ENCODE measurements at places on chromosomes 5 and 9.

- no peak for DNase-seq
Measured at GRCh38 chr5:93611976-93612854, 29.2 kb downstream of the NR2F1 start.

GRCh38 chr5:133396187-133396741, 216.1 kb downstream of the FSTL4 start:
- DNase-seq = no peak

DNA sequence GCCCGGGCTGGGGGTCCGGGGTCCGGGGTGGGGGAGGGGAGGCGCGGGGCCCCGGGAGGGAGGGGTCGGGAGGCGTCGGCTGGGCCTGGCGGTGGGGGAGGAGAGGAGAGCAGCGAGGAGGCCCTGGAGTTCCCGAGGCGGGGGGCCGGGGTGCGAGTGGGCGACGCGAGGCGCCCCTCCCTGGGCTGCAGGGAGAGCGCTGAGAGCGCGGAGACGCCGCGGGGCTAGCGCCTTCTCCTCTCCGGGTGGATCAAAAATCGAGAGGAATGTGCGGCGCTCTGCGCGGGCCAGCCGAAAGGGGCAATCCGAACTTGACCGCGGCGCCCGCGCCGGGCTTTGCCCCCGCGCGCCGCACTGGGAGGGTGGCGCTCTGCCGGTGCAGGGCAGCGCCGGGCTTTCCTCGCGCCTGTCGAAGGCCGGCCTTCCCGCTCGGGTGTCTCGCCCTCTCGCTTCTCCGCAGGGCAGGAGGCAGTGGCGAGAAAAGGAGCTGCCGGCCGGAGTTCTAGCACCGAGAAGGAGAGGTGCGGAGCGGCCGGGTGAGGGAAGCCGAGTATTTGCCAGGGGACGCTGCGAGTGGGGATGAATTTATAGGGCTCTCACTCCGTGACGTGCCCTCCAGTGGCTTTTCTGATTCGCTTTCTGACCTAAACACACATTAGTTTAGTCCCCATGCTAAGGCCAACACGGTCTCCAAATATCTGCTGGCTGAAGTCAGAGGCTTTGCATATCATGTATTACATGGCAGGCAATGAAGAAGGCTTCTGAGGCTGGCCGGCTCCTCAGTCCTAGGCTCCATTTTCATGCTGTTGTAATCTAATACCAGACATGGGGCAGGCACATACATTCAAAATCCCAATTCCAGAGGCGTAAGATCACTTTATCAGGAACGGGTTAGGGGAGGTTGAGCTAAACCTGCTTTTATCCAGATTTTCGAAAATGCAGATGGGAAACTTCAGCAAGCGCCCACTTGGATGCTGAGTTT, 503 bp upstream of the GDNF start:
- DNase-seq = no peak

- no peak for DNase-seq
Measured at GRCh38 chr5:180352116-180353047, 754 bp downstream of the GFPT2 start.

DNA sequence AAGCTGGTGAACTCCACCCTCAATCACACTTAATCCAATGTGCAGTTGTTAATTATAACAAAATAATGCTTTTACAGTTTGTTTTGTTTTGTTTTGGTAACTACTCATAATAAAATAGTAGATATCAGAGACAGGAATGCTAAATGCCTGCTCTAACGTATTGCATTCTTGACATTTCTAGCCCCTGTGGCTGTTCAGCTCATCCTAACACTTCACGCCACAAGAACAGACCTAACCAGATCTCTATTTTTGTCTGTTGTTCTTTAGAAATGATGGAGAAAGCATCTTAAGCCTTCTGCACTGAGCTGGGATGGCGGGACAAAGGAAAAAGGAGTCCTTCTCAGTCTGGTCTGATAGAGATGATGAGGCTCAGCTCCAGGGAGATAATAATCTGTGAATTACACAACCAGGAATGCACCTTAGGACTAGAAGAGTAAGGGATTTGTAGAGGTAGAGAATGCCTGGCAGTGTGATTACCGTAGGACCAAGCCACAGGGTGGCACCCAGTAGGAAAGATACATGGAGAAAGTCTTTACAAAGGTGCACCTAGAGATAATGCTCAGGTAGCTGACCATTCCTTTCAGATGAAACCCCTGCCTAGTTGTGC, 628.8 kb downstream of the PDE4D start:
- DNase-seq = no peak

- DNase-seq = no peak
Measured at GRCh38 chr5:67061511-67061910, 135.1 kb downstream of the CD180 start.

DNA sequence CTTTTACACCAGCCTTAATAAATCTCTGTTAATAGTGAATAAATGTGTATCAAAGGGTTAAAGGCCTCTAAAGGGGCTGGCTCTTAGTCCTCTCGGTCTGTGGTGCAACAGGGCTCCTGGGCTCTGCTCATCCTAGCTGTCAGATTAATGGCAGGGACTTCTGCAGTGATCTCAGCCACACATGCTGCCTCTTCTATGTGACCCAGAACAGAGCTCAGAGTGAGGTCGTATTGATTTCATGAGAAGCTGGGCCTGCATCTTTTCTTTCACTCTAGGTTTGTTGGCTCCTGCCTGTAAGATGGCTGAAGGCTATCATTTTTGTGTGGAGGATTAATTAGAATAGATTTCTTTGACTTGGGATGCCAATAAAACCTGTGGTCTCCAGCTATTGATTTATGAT, 165.0 kb upstream of the GLRA1 start:
- no peak for DNase-seq

GRCh38 chr9:123327697-123328100, 28.3 kb upstream of the CRB2 start:
- DNase-seq = no peak

- no peak for DNase-seq
Measured at GRCh38 chr5:180339583-180340183, 13.5 kb downstream of the GFPT2 start.
